Posterior vena cava (tissue), 2 donors: ENCODE measurements at places on chromosomes 4 and X. TPM values are rescaled to one million over a fixed set of nuclear protein-coding genes. Genes with fewer than 3 reads are reported as not detected.

ATXN3L gene
- not detected for total RNA-seq

ADH1A gene
- 2.5 TPM for total RNA-seq

GAGE2A gene
- not detected for total RNA-seq

HSD17B13 gene
- total RNA-seq: 0.32 TPM

ENAM gene
- total RNA-seq: 0.14 TPM

SPARCL1 gene
- 836 TPM for total RNA-seq

- no peak for DNase-seq
These were observed 28.0 kb upstream of the ATP6AP2 start for GRCh38 chrX:40552768-40553167.

DNA sequence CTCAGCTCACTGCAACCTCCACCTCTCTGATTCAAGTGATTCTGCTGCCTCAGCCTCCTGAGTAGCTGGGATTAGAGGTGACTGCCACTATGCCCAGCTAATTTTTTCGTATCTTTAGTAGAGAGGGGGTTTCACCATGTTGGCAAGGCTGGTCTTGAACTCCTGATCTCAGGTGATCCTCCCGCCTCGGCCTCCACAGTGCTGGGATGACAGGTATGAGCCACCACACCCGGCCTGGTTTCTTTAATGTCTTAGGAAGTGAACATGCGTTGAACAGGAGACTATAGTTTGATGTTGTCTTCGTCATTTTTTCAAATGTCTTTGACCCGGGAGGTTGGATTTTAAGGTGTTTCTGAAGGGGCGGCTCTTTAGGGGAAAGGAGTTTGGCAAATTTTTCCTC lies 91.0 kb downstream of the DHRSX start:
- no peak for DNase-seq

DNA sequence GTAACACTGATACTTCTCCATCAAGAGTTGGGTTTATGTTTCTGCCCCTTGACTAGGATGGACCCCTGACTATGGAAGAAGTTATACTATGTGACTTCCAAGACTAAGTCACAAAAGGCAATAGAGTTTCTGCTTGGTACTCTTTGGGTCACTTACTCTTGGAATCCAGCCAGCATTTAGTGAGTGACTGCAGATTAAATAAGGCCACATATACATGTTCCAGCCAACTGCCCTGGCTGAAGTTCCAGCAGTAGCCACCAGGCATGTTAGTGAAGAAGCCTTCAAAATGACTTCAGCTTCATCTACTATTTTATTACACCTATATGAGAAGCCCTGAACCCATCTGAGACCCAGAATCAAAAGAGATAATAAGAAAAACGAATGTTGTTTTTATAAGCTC lies 524.0 kb downstream of the DMD start:
- DNase-seq: no peak

DNA sequence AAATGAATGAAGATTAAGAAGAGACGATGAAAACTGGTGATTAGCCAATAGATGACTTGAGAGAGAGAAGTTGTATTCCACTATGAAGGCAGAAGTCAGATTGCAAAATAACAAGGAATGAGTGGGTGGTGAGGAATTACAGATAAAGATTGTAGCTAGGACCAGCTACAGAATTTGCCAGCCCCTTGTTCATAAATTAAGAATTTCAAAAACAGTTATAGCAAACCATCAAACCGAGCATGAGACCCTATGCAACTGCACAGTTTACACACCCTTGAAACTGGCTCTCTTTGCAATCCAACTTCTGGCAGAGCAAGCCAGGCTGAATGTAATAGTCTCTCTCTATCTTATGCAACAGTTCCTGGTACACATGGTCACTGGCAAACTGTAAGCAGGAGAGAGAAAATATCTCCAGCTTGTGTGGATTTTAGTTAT lies 35.2 kb downstream of the STAP1 start:
- no peak for DNase-seq

DNA sequence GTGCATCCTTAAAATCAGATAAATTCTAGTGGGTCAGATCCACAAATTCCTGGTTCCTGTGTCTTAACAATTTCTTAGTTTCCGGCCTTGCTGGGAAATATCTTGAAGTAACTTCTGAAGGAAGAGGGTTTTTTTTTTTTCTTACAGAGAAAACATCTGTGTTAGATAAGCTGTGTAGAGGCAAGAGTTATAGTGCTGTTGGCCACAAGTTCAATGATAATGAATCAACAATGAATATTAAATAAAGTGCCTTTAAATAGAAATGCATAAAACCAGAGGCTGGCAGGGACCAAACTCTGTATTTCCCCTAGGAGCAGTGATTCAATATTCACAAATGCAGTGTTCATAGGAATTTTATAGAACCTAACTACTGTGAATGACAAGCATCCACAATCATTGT lies 711.9 kb upstream of the ATOH1 start:
- DNase-seq: no peak

DNA sequence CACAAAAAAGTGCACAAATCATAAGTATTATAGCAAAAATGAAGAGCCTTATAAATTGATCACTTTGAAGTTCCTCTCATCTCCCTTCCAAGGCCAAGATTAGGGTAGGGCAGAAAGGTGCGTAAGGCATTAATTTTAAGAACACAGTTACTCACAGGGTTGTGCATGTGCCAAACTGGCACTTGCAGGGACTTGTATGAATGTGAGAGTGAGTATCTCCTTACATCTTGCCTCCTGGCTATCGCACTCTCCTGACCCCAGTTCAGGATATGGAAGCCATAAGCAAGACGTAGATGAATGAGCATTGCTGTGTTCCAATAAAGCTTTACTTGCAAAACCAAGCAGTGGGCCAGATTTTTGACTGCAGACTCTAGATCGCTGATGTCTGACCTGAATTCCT lies 510.1 kb upstream of the AADAT start:
- no peak for DNase-seq

DNA sequence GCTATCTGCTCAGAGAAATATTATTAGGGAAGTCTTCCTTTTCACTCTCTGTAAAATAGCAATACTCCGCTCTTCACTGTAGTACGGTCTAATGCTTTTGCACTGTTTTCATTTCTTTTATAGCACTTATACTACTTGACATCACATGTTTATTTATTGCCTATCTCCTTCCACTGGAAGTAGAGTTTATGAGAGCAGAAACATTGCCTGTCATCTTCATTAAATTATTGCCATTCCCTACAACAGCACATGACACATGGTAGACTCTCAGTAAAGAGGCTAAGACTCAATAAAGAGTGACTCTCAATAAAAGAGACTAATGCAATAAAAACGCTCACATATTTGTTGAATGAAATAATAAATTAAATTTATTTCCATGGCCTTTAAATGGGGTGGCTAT lies 241.3 kb upstream of the MAGEC2 start:
- no peak for DNase-seq

- no peak for DNase-seq
These were observed 20.3 kb downstream of the RGN start for GRCh38 chrX:47098338-47099094.

DNA sequence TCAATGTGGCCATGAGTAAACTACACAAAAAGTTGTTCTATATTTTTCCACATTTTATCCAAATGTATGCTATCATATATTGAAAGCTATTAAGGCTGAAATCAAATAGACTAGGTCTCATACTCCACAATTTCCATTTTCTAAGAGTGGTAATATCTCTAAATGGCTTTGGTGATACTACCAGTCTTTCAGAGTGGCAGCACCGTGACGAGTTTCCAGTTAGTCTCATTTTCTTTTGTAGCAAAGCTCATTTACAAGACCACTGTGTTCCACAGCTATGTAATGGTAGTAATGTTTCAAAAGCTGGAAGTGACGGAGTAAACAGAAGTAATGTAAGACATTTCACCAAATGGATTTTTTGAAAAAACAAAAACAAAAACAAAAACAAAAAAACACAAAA lies 228.2 kb downstream of the PPP3CA start:
- no peak for DNase-seq

DNA sequence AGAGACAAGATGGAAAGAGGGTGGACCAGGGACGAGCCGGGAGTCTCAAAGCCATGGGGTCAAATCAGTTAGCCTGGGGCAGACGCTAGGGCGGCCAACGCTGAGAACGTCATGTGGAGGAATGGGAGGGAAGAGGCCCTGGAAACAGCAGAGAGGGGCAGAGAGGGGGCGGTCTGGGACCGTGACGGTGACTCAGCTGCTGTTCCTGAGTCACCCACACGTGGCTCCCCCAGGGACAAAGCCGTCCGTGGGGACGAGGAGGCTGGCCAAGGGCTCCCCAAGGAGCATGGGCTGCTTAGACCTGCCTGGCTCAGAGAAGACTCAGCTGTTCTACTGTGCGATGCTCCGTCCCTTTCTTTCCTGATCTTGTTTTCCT lies 108.4 kb upstream of the LRPAP1 start:
- no peak for DNase-seq

GRCh38 chr4:118975449-118976192 lies 87.0 kb downstream of the SYNPO2 start:
- DNase-seq: no peak

GRCh38 chr4:185677637-185678314 lies 134.2 kb downstream of the SORBS2 start:
- no peak for DNase-seq

DNA sequence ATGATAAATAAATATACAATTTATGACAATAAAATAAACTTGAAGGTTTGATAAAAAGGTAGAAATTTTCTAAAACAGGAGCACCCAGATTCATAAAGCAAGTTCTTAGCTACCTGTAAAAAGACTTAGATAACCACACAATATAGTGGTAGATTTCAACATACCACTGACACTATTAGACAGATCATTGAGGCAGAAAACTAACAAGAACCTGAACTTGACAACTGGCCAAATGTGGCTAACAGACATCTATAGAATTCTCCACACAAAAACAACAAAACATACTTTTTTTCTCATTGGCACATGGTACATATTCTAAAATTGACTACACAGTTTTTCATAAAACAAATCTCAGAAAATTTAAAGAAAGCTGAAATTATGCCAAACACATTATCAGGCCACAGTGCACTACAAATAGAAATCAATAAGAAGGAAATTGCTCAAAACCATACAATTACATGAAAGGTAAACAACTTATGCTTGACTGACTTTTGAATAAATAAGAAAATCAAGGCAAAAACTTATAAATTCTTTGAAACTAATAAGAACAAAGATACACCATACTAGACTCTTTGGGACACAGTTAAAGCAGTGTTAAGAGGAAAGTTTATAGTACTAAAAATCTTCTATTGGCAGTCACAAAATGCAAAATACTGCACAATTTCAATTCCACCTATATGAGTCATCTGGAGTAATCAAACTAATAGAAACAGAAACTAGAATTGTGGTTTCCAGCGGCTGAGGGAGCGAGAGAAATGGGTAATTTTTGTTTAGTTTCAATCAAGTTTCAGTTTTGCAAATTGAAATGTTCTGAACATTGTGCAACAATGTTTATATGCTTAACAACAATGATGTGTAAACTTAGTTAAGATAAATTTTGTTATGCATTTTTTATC lies 925.6 kb downstream of the SH3BGRL start:
- no peak for DNase-seq

DNA sequence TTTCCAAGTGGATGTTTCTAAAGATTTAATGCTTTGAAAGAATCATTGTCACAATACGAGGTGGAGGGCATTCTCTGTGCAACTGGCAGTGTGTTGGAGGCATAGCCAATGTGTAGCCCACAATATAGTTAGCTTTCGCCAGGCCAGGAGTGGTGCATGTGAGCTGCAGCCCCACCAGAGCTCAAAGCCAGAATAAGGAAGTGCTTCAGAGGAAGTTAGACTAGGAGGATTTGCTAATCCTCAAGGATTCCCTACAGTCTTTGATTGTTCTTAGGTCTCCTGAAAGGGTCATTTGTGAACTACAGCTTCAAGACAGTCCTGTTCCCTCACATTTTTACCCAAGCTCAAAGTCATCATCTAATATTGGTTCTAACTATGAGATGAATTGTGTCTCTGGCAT lies 16.4 kb downstream of the TRPC5OS start:
- DNase-seq: no peak

- peak; percentile 17 for DNase-seq
These were observed 24.0 kb downstream of the PPEF2 start for GRCh38 chr4:75878246-75878756.

DNA sequence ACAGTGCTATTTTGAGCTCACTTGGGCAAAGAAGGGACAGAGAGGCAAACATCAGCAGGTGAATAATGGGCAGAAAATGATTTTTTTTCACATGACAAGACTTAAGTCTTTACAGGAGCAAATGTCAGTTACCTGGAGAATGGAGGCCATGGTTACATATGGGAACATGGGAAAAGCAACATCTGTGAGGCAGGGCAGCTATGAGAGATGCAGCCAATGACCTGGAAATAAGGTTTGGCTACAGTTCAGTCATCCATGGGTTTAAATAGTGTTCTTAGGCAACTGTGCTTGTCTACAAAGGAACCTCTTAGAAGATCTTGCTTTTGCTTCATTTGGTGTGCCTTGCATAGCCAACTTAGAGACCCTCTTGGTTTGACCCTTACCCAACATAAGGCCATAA lies 490.2 kb upstream of the LCORL start:
- no peak for DNase-seq

GRCh38 chr4:54320826-54321685 lies 92.0 kb downstream of the PDGFRA start:
- no peak for DNase-seq

- no peak for DNase-seq
These were observed 55.3 kb downstream of the TMEM131L start for GRCh38 chr4:153521478-153521877.

DNA sequence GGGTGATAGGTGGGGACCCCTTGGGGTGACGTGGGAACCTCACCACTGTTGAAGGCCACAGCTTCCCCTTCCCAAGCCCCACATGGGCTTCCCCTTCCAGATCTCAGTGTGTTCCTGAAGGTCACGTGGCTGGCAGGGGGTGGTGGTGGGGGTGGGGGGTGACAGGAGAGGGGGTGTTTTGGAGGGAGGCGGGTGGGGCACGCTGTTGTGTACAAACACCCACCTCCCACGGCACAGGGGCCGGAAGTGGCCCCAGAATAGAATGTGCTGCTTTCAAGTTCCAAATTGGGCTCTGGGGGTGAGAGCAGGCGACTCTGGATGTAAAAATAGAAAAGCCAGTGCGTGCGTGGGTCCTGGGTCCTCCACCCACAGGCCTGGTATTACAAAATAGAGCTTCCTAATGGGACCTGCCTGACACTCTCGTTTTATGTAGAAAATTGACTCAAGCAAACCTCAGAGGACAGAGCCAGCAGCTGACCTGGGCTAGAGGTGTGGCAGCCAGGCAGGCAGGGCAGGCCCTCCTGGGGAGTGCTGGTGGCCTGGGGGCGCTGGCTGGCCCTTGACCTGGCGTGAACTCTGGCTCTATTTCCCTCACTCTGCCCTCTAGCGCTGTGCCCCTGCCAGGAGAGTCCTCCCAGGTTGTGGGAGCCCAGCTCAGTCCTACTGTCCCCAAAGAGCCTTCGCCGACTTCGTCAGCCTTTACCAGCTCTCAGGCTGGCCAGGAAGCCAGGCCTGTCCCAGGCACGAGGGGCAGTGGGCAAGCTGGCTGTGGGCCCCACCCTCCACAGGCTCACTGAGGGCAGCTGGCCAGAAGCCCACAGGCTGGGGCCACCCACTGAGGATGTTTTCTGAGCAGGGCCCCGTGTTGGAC lies 5.4 kb upstream of the SH3BP2 start:
- DNase-seq: peak; percentile 82
